ENCODE measurements at places on chromosomes 16 and 17.

- DNase-seq = no peak
Observed at GRCh38 chr17:57288773-57289121, 32.4 kb downstream of the MSI2 start.

DNA sequence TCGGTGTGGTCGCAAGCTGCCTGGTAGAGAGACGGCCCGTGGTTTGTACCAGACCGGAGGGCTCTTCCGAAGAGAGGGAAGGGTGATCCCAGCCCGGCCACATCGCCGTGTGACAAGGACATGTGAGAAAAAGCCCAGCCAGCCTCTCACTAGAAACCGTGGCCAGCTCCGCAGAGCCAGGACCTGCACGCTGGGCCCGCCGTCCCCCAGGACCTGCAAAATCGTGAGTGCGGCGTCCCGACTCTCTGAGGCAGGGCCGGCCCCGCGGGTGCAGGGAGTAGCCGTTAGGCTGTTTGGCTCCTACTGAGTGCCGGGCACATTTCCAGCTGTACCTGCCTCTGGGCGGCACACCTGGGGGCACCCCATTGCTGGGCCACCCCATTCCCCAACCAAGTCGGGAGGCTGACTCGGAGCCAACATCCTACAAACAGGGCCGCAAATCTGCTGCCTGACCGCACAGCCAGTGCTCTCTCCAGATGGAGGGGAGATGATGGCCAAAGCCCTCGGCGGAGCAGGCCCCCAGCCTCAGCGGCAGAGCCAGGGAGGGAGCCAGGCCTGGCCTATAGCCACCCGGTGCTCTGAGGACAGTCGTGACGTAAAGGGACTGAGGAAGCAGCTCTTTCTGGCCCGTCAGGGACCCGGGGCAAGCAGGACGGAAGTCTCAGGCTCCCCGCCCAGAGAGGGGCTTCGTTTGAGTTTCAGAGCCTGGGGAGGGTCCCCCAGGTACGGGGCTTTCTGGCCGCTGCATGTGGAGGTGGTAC, 33.6 kb upstream of the PABPN1L start:
- DNase-seq = no peak

- no peak for DNase-seq
Observed at GRCh38 chr17:71023249-71024030, 854.1 kb downstream of the KCNJ2 start.

- DNase-seq = no peak
Observed at GRCh38 chr17:34339138-34339770, 17.0 kb upstream of the CCL13 start.

- no peak for DNase-seq
Observed at GRCh38 chr17:42920106-42920900, 19.7 kb downstream of the G6PC1 start.

- DNase-seq = no peak
Observed at GRCh38 chr16:84072014-84072413, 29.4 kb upstream of the SLC38A8 start.

DNA sequence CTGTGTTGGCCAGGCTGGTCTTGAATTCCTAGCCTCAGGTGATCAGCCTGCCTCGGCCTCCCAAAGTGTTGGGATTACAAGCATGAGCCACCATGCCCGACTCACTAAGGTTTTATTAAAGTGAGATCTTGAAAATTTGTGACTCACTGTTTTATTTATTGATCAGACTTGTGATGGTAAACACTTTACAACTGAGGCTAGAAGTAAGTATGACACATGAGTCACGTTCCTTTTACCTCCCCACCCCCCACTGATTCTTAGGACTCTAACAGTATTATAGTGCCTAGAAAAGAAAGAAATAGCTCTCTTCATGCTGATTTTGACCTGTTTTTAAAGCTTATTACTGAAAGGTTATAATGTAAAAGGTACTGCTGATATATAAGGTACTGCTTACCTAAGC, 160.6 kb downstream of the TANC2 start:
- no peak for DNase-seq

DNA sequence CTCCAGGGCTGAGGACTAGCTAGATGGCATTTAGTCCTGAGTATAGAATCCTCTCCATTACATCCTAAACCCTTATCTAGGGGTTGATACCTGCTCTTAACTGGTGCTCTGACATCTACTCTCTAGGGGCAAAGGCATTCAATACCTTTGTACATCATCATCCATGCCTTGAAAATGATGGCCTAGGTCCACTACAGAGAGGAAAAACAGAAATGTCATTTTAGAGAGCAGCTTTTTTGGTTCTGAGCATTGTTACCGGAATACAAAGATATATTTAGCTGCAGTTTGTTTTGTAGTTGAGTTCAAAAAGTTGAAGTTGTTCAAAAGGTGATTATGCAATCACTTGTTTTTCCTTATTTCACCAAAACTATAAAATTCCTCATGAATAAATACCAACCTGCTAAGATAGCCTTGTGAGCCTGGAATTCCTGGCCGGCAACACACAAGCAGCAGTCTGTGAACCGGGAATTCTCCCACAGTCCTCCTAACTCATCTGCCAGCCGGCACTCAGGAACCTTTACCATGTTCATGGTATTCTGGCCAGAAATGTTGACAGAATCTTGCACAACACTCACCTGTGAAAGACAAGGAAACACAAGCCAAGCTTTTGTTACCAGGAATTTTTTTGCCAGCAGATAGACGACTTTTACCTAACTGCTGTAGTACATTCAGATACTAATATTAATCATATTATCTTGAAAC, 35.4 kb downstream of the NXPH3 start:
- no peak for DNase-seq

GRCh38 chr16:405548-406506, 4.1 kb downstream of the DECR2 start:
- DNase-seq = no peak

DNA sequence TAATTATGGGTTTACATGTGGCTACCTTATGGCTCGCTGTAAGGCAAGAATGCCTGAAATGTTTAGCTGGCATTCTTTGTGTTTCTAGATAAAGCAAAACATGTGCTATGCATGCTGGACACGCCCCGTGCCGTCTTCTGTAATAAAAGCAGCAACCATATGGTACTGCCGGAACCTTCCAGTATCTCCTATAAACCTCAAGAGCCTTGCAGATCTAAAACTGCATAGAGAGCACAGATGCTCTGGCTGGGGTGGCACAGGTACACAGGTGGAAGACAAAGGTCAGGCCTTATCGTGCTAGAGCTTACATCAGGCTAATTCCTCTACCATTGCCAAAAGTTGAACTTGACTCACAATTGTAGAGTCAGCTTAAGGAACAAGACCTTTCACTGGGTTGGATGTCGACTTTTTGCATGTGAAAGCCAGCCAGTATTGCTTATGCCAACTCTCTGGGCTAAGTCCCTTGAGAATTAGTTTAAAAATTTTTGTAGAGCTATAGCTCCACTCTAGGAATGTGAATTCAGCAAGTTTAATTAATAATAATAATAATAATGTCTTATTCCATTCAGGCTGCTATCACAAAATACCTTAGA, 187.4 kb upstream of the CACNG5 start:
- no peak for DNase-seq

DNA sequence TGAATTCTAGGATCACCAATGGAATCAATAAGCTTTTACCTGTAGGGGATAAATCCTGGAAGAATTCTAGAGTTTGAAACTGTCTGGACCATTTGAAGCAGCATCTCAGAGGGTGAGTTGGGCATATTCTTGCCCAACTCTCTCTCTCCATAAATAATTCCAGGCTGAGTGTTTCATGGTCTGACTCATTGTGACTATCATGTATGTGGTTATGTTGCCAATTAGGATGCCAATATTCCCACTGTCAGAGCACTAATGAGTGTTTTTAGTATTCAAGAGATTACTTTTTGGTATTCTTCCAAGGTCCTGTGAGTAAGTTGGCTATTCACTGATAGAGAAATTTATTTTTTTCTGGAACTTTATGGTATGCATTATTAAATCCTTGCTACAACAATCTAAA, 456.9 kb downstream of the TOX3 start:
- DNase-seq = no peak

- DNase-seq = no peak
Observed at GRCh38 chr16:83891742-83892141, 7.2 kb upstream of the MLYCD start.

GRCh38 chr17:82039695-82040299, 2.3 kb upstream of the DCXR start:
- DNase-seq = no peak

GRCh38 chr16:80253741-80254140, 287.1 kb upstream of the DYNLRB2 start:
- no peak for DNase-seq

- DNase-seq = no peak
Observed at GRCh38 chr16:49548325-49548970, 174.8 kb downstream of the C16orf78 start.

Measured in activated naive CD8-positive, alpha-beta T cell treated with anti-CD3 and anti-CD28 coated beads, Interleukin-2, amount 50 U/mL, for 16 hours (primary cell).